ENCODE measurements at places on chromosomes 6 and 20.

DNA sequence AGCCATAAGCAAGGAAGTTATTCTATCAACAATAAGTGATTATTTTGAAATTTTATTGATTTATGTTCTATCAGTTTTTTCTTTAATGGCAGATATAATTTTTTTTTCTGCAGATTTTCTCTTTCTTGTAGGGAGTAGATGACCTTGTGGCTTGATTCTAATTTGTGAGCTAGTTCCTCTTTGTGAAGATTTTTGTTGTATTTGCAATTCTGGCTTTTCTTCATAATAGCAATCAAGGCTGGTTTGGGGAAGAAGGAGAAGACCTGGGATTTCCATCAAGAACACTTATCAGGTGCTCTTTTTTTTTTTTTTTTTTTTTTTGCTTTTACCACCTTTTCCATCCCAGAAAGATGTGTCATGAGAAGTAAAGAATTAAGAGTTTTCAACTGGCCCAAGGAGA is 324.2 kb upstream of the MAN1A1 start:
- no peak for DNase-seq

GRCh38 chr6:149271348-149272340 is 45.9 kb upstream of the TAB2 start:
- no peak for DNase-seq

GRCh38 chr6:110784610-110784979 is 30.7 kb downstream of the CDK19 start:
- DNase-seq = no peak

GRCh38 chr6:137552146-137552545 is 58.0 kb upstream of the OLIG3 start:
- no peak for DNase-seq

All from head of caudate nucleus (tissue), 42 donors.